ENCODE measurements at places on chromosomes 16 and 17. TPM values are rescaled to one million over a fixed set of nuclear protein-coding genes. Genes with fewer than 3 reads are reported as not detected.
A peak's percentile ranks its signal among the peaks of the same experiment; 100 is the strongest.

- peaks cover 41% of the 10 kb centered on the region for H3K4me1 ChIP-seq
- H3K27me3 ChIP-seq = peaks cover 5% of the 10 kb centered on the region
- DNase-seq = no peak
- peak overlapping the region; percentile 99 for H3K27ac ChIP-seq
These were observed 2.9 kb downstream of the HEXIM1 start for GRCh38 chr17:45150911-45151809.

RNF227 gene
- total RNA-seq = 2.3 TPM

- H3K4me1 ChIP-seq = peaks cover 4% of the 10 kb centered on the region
- peaks cover 40% of the 10 kb centered on the region for H3K27me3 ChIP-seq
- no peaks in the 10 kb centered on the region for H3K36me3 ChIP-seq
- no peak overlapping the region for H3K27ac ChIP-seq
- H3K4me3 ChIP-seq = no peak overlapping the region
These were observed 77.7 kb downstream of the MYH11 start for GRCh38 chr16:15778999-15779614.

DNA sequence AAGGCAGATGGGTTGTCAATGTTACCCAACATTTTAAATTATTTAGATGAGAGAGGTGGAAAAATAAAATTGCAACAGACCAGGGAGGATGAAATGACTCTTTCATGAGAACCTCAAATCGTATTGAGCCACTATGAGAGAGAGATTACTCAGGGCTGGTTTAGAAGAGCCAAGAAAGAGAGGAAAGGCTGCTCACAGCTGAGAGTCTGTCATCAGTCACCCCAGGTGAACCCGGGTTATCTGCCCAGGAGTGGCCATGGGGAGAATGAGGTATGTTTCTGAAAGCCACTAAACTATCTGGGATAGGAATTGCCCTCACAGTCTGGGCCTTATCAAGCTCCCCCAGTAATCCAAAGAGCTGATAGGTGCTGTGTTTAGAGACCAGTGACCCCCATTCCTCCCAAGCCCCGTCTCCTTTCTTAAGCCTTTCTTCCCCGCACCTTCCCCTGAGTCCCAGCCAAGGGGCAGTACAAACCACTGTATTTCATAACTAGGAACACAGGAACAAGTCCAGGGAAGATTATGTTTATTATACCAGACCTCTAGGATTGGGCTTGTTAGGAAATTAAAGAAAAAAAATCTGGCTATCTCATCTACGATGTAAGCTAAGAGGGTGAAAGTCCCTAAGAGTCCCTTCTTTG lies 158.9 kb upstream of the NOL11 start:
- H3K27me3 ChIP-seq = no peaks in the 10 kb centered on the region
- H3K4me3 ChIP-seq = no peak overlapping the region
- H3K36me3 ChIP-seq = peaks cover 3% of the 10 kb centered on the region
- peaks cover 6% of the 10 kb centered on the region for H3K4me1 ChIP-seq

GRCh38 chr17:43349142-43349541 lies 49.7 kb upstream of the ARL4D start:
- H3K4me3 ChIP-seq = no peak overlapping the region
- DNase-seq = no peak
- no peaks in the 10 kb centered on the region for H3K36me3 ChIP-seq
- H3K4me1 ChIP-seq = peaks cover 16% of the 10 kb centered on the region
- H3K27ac ChIP-seq = peak overlapping the region; percentile 1

DNA sequence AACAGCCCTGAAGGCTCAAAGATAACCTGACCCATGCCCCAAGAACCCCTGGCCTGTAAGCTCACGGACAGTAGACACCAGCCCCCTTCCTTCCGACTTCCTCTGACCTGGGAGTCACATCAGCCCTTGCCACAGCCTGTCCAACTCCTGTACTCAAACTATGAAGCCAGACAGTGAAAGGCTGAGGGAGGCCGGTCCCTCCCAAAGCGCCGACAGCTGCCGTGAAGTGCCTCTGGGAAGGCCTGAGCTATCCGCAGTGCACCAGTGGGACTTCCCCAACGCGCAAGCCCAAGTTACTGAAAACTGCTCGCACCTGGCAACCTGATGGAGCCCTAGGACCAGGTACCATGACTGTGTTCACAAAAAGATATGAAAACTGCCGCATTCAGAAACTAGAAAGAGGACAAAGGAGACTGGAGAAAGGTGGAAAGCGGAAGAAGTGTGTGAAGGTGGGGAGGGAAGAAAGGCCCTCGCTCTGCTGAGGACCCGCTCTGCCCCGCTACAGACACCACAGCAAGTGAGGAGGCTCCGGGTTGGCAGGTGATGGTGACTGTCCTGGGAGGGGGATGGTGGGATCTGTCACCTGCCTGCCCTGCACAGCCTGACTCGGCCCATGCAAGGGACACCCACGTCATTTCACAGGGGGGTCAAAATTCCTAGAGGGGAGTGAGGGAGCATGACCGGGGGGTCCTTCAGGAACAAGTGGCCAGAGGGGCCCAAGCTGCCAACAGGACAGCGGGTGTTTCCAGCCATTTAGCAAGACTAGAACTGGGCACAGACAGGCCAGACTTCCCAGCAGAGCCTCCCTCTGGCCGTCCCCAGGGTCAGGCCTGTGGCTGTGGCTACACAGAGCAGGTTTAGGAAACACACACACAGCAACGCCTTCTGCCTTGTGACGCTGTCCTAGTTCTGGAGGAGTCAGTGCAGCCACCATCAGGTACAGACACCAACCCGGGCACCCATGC lies 13.1 kb upstream of the TRAP1 start:
- peaks cover 13% of the 10 kb centered on the region for H3K4me1 ChIP-seq
- DNase-seq = no peak
- no peak overlapping the region for H3K4me3 ChIP-seq
- no peaks in the 10 kb centered on the region for H3K27me3 ChIP-seq
- peaks cover 11% of the 10 kb centered on the region for H3K36me3 ChIP-seq

GRCh38 chr17:73657473-73658116 lies 13.3 kb upstream of the SDK2 start:
- H3K4me1 ChIP-seq = peaks cover 5% of the 10 kb centered on the region
- H3K27ac ChIP-seq = no peak overlapping the region
- no peak for DNase-seq
- H3K4me3 ChIP-seq = no peak overlapping the region

DNAJA3 gene
- total RNA-seq = 29.7 TPM
